ENCODE measurements at places on chromosomes 13 and 19.

DNA sequence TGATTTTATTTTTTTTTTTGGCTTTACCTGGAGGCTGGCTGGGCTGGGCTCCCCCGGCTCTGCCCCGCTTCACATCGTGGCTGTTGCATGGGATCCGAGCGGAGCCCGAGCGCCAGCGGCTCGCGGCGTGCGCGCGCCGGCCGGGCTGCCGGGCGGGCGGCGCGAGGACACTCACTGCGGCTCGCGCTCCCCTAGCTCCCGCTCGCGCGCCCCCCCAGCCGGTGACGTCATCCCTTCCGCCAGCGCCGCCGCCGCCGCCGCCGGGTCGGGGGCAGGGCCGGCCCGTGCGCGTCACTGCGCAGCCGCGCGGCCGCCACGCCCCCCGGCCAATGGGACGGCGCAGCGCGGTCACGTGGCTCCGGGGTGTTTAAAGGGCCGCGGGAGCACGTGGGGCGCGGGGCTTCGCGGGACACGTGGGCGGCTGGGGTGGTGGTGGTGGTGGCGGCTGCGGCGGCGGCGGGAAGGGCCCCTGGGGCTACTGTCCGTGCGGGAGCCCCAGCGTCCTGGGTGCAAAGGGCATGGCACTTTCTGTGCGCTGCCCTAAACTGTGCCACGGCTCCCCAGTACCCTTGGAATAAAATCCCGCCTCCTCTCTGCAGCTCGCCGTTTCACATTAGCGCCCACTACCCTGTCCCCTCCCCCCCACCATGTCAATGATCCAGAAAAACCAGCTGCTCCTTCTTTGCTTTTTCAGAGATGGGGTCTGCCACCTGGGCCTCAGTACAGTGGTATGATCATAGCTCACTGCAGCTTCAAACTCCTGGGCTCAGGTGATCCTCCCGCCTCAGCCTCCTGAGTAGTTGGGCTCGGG lies at the start of gene PTPRS:
PTPRS (minus strand) TSS at position 176 of the 811 bp plus-strand sequence. CDS start 54,672 bp downstream, outside the sequence.
- DNase-seq: peak; percentile 37

DNA sequence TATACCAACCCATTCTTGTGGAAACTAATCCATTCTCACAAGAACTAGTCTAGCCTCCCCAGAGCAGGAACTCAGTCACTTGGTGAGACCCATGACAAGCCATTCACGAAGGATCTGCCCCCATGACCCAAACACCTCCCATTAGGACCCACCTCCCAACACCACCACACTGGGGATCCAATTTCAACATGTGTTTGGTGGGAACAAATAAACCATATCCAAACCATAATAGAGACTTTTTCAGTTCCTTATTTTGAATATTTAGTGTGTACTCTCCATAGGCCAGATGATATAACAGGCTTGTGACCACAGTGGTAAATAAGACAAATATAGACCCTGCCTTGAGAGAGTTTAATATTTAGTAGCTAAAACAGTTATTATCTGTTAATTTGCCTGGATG lies 227.5 kb upstream of the SERP2 start:
- DNase-seq: no peak

GRCh38 chr19:16366433-16367260 lies 42.0 kb downstream of the KLF2 start:
- DNase-seq: peak; percentile 29

- no peak for DNase-seq
Measured at GRCh38 chr13:59304596-59304995, 859.1 kb downstream of the DIAPH3 start.

- peak; percentile 17 for DNase-seq
Measured at GRCh38 chr13:25874907-25875306, 176.9 kb downstream of the SHISA2 start.

- no peak for DNase-seq
Measured at GRCh38 chr13:45778882-45779281, 72.7 kb downstream of the SIAH3 start.

- DNase-seq: no peak
Measured at GRCh38 chr19:45283443-45284033, 32.5 kb downstream of the MARK4 start.

- DNase-seq: no peak
Measured at GRCh38 chr19:5091684-5092480, 123.0 kb downstream of the KDM4B start.

GRCh38 chr19:1947651-1948209 lies 6.8 kb downstream of the CSNK1G2 start:
- DNase-seq: no peak

DNA sequence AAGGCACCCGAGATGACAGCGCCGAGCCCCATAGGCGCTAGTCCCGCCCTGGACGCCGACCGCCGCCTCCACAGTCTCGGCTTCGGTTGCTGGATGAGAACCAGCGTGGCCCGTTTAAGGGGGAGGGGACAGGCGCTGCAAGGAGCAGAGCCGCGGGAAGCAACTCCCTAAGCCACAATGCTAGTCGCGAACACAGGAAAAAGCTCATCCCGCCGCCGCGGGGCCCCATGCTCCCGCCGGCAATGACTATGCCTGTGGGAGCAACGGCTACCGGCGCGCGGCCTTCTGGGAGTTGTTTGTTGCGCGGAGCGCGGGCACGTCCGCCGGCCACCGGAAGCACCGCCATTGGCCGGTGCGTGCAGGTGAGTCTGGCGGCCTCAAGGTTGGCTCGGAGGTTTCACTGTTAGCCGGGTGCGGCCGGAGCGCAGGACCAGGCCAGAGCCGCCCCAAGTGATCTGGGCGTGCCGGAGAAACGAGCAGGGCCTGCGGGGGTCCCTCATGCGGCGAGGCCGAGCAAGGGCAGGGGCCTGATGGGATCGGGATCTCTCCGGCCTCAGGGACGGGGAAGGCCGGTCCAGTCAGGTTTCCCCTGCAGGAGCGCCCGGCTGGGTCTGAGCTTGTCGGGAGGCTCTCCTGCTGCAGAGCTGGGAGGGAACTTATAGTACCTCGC lies at the start of gene ZNF544:
ZNF544 (plus strand) TSS at position 330 of the 670 bp plus-strand sequence. CDS start 15,110 bp downstream, outside the sequence.
- no peak for DNase-seq

DNA sequence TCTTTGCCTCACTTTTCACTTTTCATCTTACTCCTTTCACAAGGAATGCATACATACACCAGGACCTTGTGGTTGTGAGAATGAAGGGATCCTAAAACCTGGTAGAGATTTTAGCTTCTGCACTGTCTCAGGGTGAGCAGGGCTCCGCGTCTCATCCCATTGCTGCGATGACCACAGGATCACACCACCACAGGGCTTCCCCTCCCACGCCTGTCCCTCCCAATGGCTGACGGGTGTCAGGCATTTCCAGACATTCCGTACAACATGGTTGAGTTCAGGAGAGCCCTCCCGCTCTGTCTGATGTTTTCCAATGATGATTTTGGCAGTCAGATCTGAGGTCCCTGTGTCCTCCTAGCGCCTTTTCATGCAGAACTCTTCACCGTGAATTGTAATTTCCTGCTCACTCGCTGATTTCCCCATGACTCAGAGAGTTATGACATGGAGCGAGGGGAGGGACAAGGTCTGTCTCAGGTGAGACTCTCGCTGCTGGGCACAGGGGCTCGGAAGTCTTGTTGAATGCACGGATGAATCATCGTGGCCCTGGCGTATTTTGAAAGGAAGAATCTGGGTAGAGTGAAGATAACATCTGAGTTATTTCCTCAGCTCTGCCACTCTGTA lies 102.8 kb downstream of the TEX29 start:
- no peak for DNase-seq

DNA sequence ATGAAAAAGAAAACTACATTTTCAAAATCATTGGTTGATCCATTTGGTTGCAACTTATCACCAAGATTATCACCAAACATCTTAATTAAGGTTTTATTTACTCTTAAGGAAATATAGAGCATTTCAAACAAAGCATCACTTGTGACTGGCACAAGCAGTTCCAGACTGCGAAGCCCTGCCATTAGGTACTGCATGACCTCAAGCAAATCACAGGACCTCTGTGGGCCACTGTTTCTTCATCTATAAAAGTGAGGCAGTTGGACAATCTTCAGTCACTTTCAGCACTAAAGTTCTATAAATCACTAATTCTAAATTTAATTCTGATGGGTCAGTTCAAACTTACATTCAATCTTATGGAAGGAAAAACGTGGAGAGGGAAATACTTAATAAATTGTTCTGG lies 2.0 kb downstream of the ELF1 start:
- DNase-seq: peak; percentile 34

- DNase-seq: no peak
Measured at GRCh38 chr13:39918620-39919236, 263.3 kb downstream of the COG6 start.

DNA sequence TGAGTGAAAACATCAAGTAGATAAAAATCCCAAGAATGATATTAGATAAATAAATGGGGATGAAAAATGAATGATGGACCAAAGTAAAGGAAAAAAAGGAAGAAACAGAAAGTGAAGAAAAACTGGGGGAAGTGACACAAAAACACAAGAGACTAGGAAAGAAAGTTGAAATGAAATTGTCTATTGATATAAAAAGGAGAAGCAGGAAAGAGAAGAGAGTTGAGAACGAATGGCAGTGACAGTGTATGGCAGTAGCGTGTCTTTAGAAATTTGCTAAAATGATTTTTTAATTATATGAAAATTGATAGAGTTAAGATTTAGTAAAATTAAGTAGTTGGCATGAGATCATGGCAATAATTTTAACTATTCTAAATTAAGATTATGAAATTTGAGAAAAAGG lies 36.3 kb upstream of the SGCG start:
- DNase-seq: no peak

GRCh38 chr13:79735228-79735627 lies 254.3 kb downstream of the NDFIP2 start:
- no peak for DNase-seq

DNA sequence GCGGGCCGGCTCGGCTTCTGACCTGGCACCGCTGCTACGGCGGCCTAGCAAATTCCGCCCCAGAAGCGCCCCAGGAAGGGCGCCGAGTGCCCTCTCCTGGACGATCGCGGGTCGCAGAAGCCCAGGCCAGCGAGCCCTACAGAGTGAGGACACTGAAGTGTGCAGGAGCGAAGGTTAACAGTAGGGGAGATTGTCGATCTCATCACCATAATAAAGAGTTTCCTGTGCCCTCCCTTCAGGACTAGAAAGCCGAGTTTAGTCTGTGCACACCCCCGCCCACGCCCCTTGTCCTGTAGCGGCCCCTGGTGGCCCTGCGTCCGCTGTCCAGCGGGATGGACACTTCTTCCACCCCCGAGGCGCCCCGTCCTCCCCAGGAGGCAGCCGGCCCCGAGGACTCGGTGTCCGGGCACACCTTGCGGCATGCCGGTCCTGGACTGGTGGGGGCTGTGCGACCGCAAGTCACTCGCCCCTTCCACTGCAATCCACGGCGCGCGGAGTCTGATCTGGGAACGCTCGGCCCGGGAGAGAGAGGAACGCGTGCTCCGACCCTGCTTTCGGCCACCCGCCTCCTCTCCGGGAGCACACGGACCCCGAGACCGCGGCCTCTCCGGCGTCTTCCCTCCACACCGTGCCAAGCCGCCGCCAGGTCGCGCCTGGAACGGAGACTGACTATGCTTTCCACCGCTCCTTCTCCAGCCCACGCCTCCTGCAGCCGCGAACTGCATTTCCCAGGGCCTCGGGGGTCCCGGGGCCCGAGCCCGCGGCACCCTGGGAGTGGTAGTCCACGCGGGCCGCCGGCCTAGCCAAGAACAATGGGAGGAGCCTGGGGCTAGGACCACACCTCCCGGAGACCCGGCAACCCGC lies 770 bp upstream of the KMT2B start:
- DNase-seq: peak; percentile 94

DNA sequence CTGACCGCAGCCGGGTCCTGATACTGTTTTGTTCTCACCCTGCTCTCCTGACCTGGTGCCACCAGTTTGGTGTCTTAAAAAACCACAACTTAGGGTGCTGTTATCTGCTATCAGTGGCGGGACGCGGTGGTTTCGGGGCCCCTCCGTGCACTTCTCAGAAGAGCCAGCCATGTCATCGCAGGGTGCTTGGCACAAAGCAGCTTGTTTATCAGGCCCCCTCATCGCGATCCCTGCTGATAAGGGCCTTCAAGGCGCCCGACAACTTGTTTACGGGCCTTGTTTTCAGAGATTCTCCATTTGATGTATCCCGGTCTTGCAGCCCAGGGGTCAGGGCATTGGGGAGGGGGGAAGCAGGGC lies 58.1 kb upstream of the KLF2 start:
- peak; percentile 92 for DNase-seq

GRCh38 chr13:58633226-58633625 lies 1001.7 kb downstream of the PCDH17 start:
- no peak for DNase-seq
